ENCODE measurements at places on chromosomes 2 and 18.

GRCh38 chr2:218218268-218219185 is 1.5 kb downstream of the ARPC2 start:
- DNase-seq, result no peak

DNA sequence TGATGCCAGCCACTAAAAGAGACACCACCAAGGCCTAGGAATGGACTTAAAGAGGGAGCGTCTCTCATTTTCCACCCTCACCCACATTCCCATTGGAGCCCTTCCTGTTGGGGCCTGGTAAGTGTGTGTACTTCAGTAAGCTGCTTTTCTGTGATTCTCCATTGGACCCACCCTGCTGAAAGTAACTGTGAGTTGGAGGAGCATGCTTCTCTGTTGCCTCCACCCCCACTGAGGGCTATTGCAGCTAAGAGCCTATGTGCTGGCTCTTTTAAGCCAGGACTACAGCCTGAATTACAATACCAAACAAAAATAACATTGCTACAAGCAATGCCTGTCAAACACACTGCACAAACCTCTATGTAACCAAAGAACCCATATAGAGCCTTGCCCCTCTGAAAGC is 81.1 kb downstream of the TRABD2A start:
- DNase-seq, result no peak

DNA sequence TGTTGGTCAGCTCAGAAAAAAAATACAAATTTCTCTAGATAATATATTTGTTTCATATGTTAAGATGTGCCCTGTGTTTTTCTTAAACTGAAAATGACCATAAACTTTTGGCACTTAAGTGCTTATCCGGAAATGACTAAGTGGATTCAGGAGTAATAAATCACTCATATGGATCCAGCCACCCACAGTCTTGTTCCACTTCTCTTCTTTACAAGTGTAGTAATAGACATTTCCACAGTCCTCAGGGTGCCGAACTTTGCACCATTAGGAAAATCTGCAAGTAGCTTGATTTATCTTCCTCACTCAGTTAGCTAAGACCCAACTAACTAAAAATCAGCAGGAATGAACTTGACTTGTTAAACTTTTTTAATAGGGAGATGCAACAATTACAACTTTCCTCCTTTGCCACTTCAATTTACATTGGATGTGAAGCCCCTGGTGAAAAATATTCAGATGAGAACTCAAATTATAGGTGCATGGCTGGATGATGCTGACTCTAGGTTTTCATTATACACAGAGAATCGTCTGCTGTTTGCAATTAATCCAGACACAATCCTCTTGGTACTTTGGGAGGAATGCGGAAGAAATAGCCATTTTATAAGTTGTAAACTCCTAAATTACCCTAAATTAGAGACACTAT is 322.5 kb downstream of the ARHGAP15 start:
- DNase-seq, result no peak

DNA sequence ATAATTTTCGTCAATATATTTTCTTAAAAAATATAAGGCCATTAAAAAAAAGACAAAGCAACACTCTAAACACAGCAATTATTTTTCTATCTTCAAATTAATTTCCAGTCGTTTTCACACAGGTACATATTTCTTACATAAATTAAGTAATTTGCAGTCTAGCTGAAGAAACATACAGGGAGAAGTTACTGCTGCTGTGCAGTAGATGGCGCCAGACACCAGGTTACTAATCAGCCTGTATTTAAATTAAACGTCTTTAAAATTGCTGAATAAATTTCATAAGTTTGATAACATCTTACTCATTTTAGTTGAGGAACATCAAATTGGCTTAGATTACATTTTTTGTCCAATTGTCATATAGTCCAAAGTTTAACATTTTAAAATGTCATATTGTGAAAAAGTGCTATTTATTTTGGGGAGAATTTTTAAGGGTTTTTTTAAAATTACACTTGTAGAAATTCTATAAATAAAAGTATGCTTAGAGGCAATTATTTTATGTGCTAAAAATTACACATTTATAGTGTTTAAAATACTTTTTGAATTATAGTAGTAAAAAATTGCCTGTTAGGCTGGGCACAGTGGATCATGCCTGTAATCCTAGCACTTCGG is 88.4 kb downstream of the PMAIP1 start:
- no peak for DNase-seq

GRCh38 chr2:234566622-234567021 is 69.7 kb upstream of the ARL4C start:
- no peak for DNase-seq

GRCh38 chr2:221705185-221705877 is 133.2 kb upstream of the EPHA4 start:
- DNase-seq, result no peak

- no peak for DNase-seq
These were observed at the start of gene HRH4 for GRCh38 chr18:24460388-24460787. HRH4 (plus strand) TSS chr18:24460637; CDS start chr18:24460729, 92 bp downstream.

GRCh38 chr2:241608881-241609280 is 28.1 kb downstream of the THAP4 start:
- DNase-seq, result no peak

DNA sequence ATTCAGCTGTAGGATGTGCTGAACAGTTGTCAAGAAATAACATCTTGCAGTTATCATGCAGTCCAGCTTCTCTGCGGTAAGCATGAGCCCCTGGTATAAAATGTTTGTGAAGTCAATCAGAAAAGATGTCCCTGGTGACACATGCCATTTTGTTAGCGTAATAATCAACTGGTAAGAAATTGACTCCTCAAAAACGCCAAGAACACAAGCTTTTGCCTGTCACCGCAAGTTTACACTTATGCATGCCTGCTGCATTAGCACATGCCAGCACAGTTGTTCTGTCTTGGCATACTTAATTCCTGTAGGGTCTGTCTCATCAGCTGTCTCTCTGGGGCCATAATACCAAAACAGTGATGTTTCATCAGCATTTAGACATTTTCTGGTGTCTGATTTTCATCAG is 524.8 kb upstream of the DSEL start:
- DNase-seq, result no peak

GRCh38 chr2:166727095-166727494 is 161.2 kb upstream of the XIRP2 start:
- DNase-seq, result no peak

DNA sequence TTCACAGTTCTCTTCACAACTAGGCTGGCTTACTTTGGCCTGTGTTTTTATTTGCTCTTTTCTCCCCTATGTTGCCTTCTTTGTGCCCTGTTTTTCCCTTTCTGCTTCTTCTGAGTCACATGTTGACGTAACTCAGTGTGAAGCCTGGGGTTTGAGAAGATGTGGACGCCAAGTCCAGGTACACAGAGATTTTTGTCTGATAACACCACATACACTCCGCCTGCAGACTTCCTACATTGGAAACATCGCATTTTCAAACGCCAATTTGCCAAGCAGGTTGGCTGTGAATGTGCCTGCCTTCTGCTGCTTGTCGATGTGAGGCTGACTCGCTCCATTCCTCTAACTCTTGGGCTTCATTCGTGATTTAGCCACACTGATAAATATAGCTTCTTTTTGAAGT is 62.6 kb upstream of the FN1 start:
- DNase-seq, result no peak

GRCh38 chr2:181574321-181574720 is 82.6 kb downstream of the CERKL start:
- DNase-seq, result no peak

GRCh38 chr18:50662177-50662576 is 102.3 kb downstream of the MAPK4 start:
- peak; percentile 45 for DNase-seq

- DNase-seq, result no peak
These were observed 173.0 kb downstream of the CTIF start for GRCh38 chr18:48711651-48712486.

DNA sequence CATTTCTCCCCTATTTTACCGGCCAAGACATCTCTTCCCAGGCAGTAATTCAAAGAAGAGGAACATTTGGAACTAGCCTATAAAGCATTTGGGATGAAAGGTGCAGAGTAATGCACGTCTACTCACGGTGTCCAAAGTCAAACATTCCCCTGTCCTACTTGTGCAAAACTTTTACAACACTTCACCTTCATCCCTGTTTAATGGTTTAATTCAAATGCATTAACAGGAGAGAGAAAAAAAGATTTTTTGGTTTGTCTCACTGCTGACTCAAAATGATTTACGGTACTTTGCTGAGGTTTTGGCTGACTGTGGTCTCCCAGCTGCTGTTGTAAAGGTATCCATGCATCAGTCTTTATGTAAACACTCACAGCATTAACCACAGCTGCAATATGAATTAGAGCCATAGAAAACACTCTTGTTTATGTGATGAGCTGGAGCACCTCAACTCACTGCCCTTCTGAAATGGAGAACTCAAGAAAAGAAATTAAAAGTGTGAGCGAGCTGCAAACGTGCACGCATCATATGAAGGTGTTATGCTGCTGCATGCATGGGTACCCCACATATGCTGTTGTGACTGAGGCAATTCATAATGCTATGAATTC is 220.5 kb downstream of the PIEZO2 start:
- DNase-seq, result no peak

DNA sequence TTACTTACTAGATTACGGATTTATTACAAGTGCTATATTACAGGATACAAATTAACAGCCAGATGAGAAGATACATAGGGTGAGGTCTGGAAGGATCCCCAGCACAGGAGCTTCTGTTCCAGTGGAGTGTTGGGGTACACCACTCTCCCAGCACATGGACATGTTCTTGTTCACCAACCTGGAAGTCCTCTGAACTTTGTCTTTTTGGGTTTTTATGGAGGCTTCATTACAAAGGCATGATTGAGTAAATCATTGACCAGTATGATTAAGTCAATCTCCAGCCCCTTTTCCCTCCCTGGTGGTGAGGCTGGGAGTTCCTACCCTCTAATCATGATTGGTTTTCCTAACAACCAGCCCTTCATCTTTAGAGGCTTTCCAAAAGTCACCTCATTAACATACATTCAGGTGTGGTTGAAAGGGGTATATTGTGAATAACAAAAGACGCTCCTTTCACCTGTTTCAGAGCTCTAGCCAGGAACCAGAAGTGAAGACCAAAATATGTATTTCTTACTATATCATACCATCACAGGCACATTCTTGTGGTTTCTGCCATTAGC is 38.3 kb downstream of the APLF start:
- no peak for DNase-seq

- DNase-seq, result peak; percentile 18
These were observed at the start of gene MAP4K4 for GRCh38 chr2:101697124-101698013. MAP4K4 (plus strand) TSS chr2:101697707; CDS start chr2:101698081, 374 bp downstream.

DNA sequence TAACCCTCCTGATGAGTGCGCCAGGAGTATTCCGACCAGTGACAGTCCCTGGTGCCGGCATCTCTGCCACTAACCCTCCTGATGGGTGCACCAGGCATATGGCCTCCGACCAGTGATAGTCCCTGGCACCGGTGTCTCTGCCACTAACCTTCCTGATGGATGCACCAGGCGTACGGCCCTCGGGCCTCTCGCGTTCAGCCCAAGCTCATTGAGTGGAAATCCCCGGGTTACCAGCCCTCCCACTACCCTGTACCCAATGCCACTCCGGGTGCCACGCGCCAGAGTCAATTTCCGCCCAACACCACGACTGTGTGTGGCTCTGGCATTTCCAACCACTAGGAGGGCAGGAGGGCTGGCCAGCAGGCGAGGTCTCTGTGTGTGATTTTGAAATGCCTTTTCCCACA is 11.7 kb upstream of the GPC1 start:
- no peak for DNase-seq

DNA sequence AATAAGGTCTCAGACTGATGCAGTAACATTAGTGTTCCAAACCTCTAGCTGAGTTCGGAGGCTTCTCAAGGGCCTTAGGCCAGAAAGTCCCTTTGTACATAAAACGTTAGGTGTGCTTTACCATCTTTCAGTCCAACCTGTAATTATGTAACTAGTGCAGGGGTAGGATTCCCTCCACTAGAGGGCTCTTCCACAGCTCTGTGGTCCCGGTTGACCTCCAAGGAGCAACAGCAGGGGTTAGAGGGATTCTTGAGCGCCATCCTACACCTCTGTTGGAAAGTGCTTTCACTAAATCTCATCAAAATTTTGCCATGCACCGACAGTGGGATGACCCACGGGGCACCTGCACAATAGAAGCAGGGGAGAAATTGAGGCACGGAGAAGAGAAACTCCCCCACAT is 155.8 kb upstream of the LRP1B start:
- DNase-seq, result peak; percentile 66

GRCh38 chr2:135954020-135954601 is 31.3 kb downstream of the DARS1 start:
- no peak for DNase-seq

DNA sequence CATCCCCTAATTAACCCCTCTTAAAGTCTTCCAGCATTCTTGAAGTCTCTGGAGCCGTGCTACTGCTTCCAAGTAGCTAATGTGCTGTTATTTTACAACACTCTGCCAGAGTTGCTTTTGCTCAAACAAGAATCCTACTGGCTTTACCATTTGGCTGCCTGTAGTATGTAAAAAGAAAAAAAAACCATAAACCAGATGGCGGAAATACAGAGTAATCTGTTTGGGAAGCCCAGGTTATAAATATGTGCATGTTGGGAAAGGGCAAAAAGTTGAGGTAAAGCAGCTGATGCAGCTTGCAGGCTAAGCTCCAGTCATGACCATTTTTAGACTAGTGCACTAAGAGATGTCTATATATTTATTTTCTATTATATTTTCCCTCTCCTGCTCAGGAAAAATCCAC is 313.2 kb upstream of the ETAA1 start:
- no peak for DNase-seq

GRCh38 chr2:230537531-230537976 is 121.6 kb downstream of the SP100 start:
- no peak for DNase-seq

GRCh38 chr18:27062802-27063201 is 122.3 kb downstream of the CHST9 start:
- DNase-seq, result no peak

DNA sequence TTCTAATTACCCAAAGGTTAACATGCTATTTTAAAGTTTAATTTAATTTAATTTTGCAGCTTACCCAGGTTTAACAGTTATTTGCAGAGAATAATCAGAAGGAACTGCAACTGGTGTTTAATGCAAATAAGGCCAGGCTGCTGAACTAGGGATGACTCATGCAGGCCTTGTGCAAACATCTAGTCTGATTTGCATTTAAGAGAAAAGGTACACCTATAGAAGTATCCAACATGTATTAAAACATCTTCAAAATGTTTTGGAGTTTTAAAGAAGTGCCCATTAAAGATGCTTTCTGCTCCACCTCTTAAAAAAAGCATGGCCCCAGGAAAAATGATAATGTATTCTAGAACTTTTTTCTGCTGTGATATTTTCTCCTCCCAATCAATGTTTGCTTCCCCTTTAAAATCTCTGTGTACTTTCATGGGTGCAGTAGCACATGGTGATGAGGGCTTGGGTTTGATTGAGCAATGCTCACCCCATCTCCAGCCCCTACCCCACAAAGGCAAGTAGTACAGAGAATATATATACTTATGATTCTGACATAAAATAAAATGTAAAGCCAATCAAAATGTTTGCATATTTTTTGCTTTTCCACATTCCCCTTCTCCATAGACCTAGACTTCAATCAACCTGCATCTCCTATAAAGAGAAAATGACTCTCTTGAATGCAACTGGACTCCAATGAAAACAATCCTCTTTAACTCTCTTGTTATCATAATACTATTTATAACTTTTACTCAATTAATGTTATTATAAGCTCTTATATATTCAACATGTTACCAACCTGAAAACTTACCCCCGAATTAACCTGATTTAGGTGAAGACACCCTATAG is 54.1 kb downstream of the ATP8B1 start:
- DNase-seq, result no peak

GRCh38 chr2:147952118-147952517 is 68.4 kb downstream of the ORC4 start:
- no peak for DNase-seq
